Epithelial cell of alveolus of lung (primary cell): ENCODE measurements at places on chromosomes 5 and 9. TPM values are rescaled to one million over a fixed set of nuclear protein-coding genes. Genes with fewer than 3 reads are reported as not detected.

SH3PXD2B gene
- total RNA-seq: 30.8 and 33.9 TPM in 2 replicates

GPSM1 gene
- 53.4 and 71.6 TPM in 2 replicates for total RNA-seq

KCNN2 gene
- 0.26 and 0.96 TPM in 2 replicates for total RNA-seq

EQTN gene
- not detected in 2 replicates for total RNA-seq

HTR1A gene
- not detected in 2 replicates for total RNA-seq

BHMT2 gene
- 1.2 and 3.2 TPM in 2 replicates for total RNA-seq

GPR151 gene
- total RNA-seq: not detected in 2 replicates

MELK gene
- 18.0 and 35.9 TPM in 2 replicates for total RNA-seq

PRKACG gene
- total RNA-seq: not detected in 2 replicates

TICAM2 gene
- 3.2 and 4.9 TPM in 2 replicates for total RNA-seq

NMUR2 gene
- 0.24 TPM in 1 of 2 replicates, not detected in the other for total RNA-seq

C1QTNF2 gene
- total RNA-seq: 0.32 and 0.39 TPM in 2 replicates

ITGA1 gene
- total RNA-seq: 41.2 and 53.8 TPM in 2 replicates

ZNF483 gene
- total RNA-seq: 0.13 and 0.72 TPM in 2 replicates

NUTM2G gene
- total RNA-seq: not detected in 2 replicates

BTNL8 gene
- total RNA-seq: not detected in 2 replicates
